Fibroblast of the aortic adventitia (primary cell): ENCODE measurements at places on chromosomes 7 and 10.

DNA sequence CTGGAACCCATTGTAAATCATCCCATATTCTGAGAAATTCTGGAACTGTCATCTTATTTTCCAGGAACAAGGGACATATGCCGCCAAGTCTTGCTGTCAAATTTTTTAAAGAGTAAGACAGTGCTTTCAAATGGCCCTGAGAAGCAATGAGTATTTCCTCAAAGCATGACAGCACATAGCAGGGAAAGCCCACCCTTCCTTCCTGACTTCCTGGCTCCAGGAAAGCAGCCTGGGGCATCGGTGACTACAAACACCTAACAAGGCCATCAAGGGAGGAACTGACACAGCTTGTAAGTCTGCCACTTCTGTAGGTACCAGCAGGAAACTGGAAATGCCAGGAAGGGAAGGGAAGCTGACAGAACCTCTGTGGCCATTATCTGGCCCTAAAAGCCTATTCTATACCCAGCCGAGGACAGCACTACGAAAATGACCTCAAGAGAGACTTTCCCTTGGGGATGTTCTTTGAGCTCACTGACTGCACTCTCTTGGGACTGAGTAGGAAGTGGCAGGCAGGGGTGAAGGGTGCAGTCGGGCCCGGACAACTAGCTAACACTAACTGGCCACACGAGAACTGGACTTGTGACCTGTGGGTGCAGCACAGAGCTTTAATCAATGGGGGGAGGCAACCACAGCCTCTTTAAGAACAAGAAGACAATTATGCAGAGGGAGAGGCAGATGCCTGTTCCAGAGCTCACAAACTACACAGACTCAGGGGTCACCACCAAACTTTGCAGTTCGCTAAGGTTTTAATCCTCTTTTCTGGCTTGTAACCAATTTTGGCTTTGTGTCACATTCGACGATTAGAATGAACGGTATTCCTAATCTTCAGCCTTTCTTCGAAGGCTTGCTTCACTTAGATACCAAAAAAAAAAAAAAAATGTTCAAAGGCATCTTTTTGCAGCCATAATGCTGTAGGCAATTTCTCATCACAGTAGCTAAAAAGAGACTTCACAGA, 52.0 kb downstream of the GRB10 start:
- no peak for DNase-seq

- peak; percentile 21 for DNase-seq
Measured at GRCh38 chr10:120632047-120632446, 175.0 kb downstream of the PLPP4 start.

GRCh38 chr7:126720232-126720631, 532.5 kb downstream of the GRM8 start:
- no peak for DNase-seq

DNA sequence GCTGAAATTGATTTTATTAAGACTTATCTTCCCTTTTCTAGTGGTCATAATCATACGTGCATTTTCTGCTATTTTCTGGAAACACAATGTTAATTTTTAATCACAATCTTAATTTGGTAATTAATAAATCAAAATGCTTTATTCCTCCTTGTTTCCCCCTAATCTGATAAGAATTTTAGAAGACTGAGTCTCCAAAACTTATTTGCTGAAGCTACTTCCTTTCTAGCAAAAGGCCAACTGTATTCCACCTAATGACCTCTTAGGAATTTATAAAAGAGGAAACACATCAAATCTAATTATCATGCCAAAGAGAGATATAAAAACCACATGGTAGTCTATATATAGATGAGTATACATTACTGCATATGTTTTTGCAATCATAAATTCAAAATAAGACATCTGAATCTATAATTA, 140.6 kb downstream of the GNAI1 start:
- DNase-seq, result no peak

GRCh38 chr10:112904000-112904399, 46.0 kb upstream of the TCF7L2 start:
- DNase-seq, result peak; percentile 38

DNA sequence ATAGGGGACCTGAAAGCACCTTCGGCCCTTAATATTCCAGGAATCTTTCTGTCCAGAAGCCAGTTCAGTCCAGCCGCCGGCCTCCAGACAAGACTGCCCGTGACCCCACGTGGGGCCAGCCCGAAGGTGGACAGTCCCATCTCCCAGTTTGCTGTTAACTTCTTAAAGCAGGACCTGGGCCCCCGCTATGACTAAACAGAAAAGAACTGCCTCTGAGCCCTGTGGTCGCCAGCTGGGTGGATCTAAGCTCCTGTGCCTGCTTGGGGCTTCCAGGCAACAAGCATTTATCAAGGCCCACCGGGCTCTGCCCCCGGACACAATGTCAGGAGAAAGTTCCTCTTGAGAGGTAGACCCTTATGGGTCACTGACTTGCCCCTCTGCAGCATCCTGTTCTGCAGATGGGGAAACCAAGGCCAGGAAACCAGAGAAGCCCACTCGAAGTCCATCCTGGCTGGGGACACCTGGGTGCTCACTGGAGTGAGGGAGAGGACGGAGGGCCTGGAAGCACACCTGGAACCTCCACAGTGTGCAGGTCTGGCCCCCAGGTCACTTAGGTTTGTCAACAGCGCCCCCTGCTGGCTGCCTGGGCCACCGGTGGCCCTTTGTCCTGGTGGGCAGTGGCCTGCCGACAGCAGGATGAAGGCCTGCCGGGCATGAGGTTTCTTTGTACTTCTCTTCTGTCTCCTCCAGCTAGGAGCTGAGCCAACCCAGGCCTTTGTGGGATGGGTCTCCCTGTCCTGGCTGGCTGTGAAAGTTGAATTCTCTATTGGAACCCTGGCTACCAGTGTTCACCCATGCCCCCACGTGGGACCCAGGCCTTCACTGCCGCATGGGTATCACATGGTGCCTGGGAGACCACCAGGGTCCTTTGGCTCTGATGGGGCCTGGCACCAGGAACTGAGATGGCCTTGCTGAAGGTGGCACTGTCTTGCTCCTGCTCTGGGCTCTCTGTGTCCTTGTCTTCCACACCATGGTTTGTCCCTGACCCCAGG, 128.0 kb downstream of the ZMIZ1 start:
- DNase-seq, result peak; percentile 57

GRCh38 chr10:78381107-78381506, 347.4 kb downstream of the RPS24 start:
- no peak for DNase-seq

- DNase-seq, result no peak
Measured at GRCh38 chr10:118957966-118958365, 71.5 kb upstream of the NANOS1 start.

GRCh38 chr10:76436981-76437380, 1005.6 kb downstream of the LRMDA start:
- DNase-seq, result peak; percentile 86
